Calu3 (cell line): ENCODE measurements at places on chromosomes 4 and X. TPM values are rescaled to one million over a fixed set of nuclear protein-coding genes. Genes with fewer than 3 reads are reported as not detected.
A peak's percentile ranks its signal among the peaks of the same experiment; 100 is the strongest.

- H3K27ac ChIP-seq, result no peak within 1 kb of the TSS
- no peaks in the 10 kb centered on the region for H3K4me1 ChIP-seq
- DNase-seq, result no peak
- H3K36me3 ChIP-seq, result no peaks in the 10 kb centered on the region
- no peak within 1 kb of the TSS for H3K4me3 ChIP-seq
Measured at GRCh38 chrX:53048169-53049126, at the start of gene GPR173. Gene GPR173, plus strand, starts transcription at chrX:53048789. Its CDS starts 27,833 bp downstream, at chrX:53076622.

GRCh38 chrX:107448998-107449835 lies at the start of gene FRMPD3:
Gene FRMPD3, plus strand, starts transcription at chrX:107449652. Its CDS starts 76,937 bp downstream, at chrX:107526589.
- H3K36me3 ChIP-seq, result peaks cover 12% of the 10 kb centered on the region
- DNase-seq, result peak; percentile 49
- peaks cover 16% of the 10 kb centered on the region for H3K4me1 ChIP-seq
- peak within 1 kb of the TSS; percentile 64 for H3K4me3 ChIP-seq

DNA sequence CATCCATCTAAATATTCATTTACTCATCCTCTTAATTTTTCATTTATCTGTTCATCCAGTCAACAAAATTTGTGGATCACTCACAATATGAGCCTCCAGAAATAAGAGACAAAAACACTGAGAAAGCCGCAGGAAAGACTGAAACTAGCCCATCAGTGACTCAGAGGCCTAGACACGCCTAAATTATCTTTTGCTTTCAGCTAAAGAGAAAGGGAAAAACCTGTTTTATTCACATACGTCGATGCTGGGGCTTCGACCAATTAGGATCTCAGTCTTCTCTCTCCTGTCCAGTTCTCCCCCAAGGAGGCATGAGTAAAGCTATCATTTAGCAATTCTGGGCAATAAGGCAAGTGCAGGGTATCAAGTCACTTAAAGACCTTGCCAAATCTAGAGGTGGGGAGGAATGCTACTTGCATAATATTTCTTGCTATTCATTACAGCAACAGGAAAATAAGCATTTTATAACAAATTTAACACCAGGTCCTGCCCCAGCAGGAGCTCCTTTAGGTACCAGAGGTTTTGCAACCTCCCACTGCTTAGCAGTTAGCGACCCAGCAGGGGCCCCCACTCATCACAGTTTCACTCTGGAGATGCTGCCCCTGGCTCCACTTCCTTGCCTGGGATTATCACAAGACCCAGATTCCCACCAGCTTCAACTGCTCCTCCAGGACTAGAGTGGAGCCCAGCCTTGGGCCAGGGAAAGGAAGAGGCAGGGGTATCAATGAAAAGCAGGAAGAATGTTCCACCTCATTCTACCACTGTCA lies 30.1 kb upstream of the TMEM154 start:
- H3K36me3 ChIP-seq, result no peaks in the 10 kb centered on the region
- H3K4me3 ChIP-seq, result no peak overlapping the region
- peak; percentile 24 for DNase-seq
- H3K27me3 ChIP-seq, result no peaks in the 10 kb centered on the region
- H3K4me1 ChIP-seq, result no peaks in the 10 kb centered on the region

GRCh38 chr4:117515921-117516320 lies 430.5 kb upstream of the TRAM1L1 start:
- H3K4me3 ChIP-seq, result no peak overlapping the region
- H3K36me3 ChIP-seq, result no peaks in the 10 kb centered on the region
- no peak for DNase-seq

DNA sequence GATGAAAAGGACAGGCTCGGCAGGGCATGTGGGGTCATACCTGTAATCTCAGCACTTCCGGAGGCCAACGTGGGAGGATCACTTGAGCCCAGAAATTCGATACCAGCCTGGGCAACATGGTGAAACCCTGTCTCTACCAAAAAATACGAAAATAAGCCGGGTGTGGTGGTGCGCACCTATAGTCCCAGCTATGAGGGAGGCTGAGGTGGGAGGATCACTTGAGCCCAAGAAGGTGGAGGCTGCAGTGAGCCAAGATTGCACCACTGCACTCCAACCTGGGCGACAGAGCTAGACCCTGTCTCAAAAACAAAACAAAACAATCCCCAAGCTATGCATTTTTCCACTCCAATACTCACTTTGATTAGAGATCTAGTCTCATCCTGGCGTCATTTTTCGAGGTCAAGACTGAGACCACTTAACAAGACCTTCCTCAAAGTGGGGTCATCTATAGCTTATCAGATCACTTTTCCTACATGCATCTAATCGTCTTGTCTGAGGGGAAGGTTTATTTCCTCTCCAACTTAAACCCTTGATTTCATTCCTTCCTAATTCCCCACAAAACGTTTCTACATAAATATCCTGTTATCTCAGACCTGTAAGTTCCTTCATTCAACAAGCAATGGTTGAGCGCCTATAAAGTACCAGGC lies 1.3 kb downstream of the NKAP start:
- peaks cover 7% of the 10 kb centered on the region for H3K4me1 ChIP-seq
- H3K36me3 ChIP-seq, result peaks cover 18% of the 10 kb centered on the region
- H3K27me3 ChIP-seq, result no peaks in the 10 kb centered on the region
- H3K4me3 ChIP-seq, result peak overlapping the region; percentile 96
- H3K27ac ChIP-seq, result peak overlapping the region; percentile 92

DNA sequence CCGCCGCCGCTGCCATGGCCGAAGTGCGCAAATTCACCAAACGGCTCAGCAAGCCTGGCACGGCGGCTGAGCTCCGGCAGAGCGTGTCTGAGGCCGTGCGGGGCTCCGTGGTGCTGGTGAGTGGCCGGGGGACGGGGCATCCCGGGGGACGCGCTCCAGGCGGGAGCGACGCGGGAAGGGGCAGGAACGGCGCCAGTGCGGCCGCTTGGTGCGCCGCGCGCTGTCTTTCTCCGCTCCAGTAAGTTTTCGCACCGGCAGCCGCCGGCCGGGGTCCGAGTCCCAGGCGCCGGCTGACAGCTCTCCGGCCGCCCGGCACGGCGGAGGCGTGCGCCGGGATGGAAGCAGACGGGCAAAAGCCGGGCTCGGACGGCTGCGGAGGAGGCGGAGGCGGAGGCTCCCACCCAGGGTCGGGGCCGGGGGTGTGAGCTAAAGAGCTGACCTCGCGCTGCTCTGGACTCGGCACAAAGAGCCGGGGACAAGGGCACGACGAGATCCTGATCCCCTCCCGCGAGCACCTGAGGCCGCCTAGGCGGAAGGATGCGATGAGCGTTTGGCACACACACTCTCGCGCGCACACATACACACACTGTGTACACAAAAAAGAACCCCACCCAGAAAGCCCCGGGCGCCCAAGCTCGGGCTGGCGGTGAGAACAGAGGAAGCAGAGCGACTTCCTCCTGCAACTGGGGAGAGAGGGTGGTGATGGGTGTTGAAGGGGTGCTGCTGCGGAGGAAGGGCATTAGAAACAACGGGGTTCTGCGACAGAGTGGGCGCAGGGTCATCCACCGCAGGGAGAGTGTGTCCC lies 545 bp downstream of the DOCK11 start:
- H3K27me3 ChIP-seq, result peaks cover 27% of the 10 kb centered on the region
- peaks cover 11% of the 10 kb centered on the region for H3K4me1 ChIP-seq
- peak overlapping the region; percentile 72 for H3K4me3 ChIP-seq
- peaks cover 11% of the 10 kb centered on the region for H3K36me3 ChIP-seq

DNA sequence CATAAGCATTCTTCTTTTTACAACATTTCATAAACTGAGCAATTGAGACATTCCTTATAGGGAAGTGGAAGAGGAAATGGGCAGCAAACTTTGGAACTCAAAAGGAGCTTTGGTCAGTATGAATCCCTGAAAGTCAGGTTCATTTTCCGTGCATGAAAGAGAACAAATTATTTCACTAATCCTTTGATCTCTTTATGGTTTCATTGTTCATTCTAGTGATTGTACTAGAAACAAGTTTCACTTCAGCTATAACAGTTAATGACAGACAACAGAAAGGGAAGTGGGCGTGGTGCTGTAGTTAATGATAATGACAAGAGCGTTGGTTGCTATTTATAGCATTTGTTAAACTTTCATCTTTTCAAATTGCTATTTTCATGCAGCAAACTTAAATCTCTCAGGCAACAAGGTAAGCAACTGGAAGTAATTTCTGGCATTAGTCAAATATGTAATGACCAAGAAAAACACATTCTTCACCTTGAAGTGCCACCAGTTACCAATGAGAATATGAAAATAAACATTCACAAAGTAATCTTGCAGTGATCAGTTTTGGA lies 98.4 kb downstream of the AREG start:
- peaks cover 18% of the 10 kb centered on the region for H3K4me1 ChIP-seq
- DNase-seq, result no peak
- no peak overlapping the region for H3K4me3 ChIP-seq
- H3K27ac ChIP-seq, result no peak overlapping the region

DNA sequence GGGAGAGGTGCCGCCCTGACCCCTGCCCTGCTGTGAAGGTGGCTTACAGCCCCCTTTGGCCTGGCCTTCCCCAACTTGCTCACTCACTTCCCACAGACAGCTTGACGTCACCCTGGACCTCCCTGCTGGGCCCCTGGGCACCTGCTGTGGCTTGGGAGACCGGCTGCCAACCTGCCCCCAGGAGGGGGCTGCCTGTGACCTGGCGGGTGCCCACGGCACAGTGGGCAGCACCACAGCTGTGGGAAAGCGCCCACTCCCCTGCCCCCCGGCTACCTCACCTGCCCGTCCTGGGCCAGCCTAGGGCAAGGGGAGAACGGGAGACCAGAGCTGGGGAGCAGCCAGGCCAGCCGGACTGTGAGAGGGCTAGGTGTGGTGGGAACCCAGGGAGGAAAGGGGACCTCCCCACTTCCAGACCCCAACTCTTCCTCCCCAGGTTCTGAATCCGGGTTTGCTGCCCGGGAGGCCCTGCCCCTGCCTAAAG lies 2.4 kb upstream of the ZFP92 start:
- DNase-seq, result no peak
- peaks cover 92% of the 10 kb centered on the region for H3K27me3 ChIP-seq
- H3K4me3 ChIP-seq, result no peak overlapping the region
- H3K36me3 ChIP-seq, result no peaks in the 10 kb centered on the region

GRCh38 chrX:142060191-142060590 lies 144.9 kb downstream of the MAGEC2 start:
- no peak overlapping the region for H3K4me3 ChIP-seq
- H3K36me3 ChIP-seq, result no peaks in the 10 kb centered on the region
- H3K27me3 ChIP-seq, result no peaks in the 10 kb centered on the region
- no peak for DNase-seq

DNA sequence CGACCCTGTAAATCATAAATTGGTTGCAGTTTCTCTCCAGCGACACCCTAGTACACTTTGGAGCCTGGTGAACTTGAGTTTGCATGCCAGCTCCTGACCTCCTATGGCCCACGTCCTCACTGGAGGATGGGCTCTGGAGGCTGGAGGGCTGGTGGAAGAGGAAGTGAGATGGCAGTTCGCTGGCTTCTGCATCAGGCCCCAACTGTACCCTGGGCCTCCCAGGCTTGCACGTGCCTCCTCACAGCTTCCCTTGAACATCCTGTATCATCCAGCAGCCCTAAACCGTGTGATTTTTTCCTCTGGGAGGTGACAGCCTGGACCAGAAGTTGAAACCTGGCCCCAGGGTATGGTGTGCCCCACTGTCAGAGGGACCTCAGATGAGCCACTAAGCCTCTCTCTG lies 78.5 kb downstream of the HTRA3 start:
- no peaks in the 10 kb centered on the region for H3K4me1 ChIP-seq
- no peaks in the 10 kb centered on the region for H3K36me3 ChIP-seq
- no peak for DNase-seq
- no peak overlapping the region for H3K4me3 ChIP-seq

DNA sequence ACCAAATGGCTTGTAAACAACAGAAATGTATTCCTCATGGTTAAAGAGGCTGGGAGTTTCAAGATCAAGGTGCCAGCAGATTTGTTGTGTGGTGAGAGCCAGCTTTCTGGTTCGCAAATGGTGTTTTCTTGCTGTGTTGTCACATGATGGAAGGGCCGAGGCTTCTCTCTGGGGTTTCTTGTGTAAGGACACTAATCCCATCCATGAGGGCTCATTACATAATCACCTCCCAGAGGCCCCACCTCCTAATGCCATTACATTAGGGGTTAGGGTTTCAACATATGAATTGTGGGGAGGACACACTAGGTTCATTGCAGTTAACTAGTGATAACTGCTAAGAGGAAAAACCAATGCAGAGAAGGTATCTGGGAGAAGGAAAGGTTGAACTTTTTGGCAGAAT lies 103.5 kb upstream of the ENPEP start:
- H3K4me1 ChIP-seq, result no peaks in the 10 kb centered on the region
- no peak overlapping the region for H3K27ac ChIP-seq
- peaks cover 13% of the 10 kb centered on the region for H3K27me3 ChIP-seq
- DNase-seq, result no peak
- H3K4me3 ChIP-seq, result no peak overlapping the region
- no peaks in the 10 kb centered on the region for H3K36me3 ChIP-seq

DNA sequence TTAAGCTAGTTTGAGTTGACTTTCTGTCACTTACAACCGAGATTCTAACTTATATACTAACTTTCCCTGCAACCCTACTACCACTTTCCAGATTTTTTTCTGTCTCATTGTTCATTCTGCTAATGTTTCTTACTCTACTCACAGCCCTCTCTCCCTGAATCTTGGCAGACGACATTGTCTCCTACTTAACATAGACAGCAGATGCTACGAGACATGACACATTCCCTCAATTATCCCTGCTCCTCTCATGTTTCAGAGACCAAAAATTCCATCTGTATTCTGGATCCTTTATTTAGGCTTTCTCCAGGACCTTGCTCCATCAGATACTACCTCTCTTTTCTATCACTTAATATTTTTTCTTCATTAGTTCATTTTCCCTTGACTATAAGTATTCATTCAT lies 379.1 kb upstream of the TEX13C start:
- no peak for DNase-seq

DNA sequence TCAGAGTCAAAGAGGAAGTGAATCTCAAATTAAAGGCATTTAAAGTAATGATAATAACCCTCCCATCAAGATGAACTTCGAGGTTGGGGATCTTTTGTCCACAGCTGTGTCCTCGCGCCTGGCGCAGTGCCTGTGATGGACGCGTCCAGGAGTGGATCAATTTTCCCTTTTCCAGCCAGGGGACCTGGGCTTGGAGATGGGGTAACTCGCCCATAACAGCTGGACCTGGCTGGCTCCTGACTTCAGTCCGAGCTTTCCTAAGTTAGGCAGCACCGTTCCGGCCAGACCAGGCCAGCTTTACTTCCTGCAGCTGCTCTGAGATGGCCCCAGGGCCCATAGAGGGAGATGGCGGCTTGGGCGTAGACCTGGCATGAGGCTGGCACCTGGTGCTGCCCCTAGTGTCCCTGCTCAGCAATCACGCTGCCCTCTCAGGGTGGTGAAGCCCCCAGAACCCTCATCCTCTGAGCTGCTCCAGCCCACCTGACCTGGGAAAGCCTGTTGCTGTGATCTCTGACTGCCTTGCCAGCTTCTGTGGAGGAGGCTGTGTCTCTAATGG lies 23.9 kb downstream of the ADRA2C start:
- H3K27me3 ChIP-seq, result peaks cover 47% of the 10 kb centered on the region
- no peak for DNase-seq
- no peaks in the 10 kb centered on the region for H3K36me3 ChIP-seq
- H3K4me3 ChIP-seq, result no peak overlapping the region

- H3K4me1 ChIP-seq, result peaks cover 51% of the 10 kb centered on the region
- no peaks in the 10 kb centered on the region for H3K36me3 ChIP-seq
- H3K27ac ChIP-seq, result peak overlapping the region; percentile 100
- peak; percentile 53 for DNase-seq
- H3K4me3 ChIP-seq, result no peak overlapping the region
Measured at GRCh38 chr4:15893962-15894361, 44.6 kb downstream of the FGFBP1 start.

Gene SYTL5
- 0.47 and 1.2 TPM in 2 replicates for total RNA-seq

Gene ADAMTS3
- total RNA-seq, result 0.07 and 0.20 TPM in 2 replicates

Gene AKAP14
- not detected in 2 replicates for total RNA-seq

Gene CENPVL2
- total RNA-seq, result not detected in 2 replicates

Gene GAGE12H
- total RNA-seq, result not detected in 2 replicates

Gene MAGEA11
- total RNA-seq, result not detected in 2 replicates

Gene TBC1D8B
- total RNA-seq, result 14.9 and 15.3 TPM in 2 replicates

Gene H2BW2
- total RNA-seq, result not detected in 2 replicates

Gene HHIP
- 0.61 and 1.6 TPM in 2 replicates for total RNA-seq

Gene FABP2
- not detected in 2 replicates for total RNA-seq

Gene SPARCL1
- total RNA-seq, result not detected in 2 replicates

Gene CCNB3
- 0.73 and 1.3 TPM in 2 replicates for total RNA-seq

Gene MXD4
- 12.8 and 15.0 TPM in 2 replicates for total RNA-seq
